ENCODE measurements at places on chromosomes 1 and 21.

GRCh38 chr1:41534181-41535076, 49.9 kb upstream of the EDN2 start:
- DNase-seq = no peak

DNA sequence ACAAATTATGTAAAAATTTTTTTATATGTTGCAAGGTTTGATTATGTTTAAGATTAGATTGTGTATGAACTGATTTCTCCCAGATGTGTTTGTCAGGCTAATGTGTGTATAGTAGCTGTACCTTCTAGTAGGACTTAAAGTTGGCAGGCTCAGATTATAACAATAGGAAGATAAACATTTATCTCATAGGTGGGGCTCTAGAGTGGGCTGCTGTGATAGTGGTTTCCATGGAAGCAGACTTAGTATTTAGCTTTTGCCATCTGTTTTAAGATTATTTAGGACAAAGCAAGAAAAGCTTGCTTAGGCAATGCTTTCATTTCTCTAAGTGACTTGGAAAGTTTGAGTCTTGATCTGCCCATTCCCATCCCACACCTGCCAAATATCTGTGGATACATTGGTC, 187.7 kb upstream of the CACYBP start:
- no peak for DNase-seq

DNA sequence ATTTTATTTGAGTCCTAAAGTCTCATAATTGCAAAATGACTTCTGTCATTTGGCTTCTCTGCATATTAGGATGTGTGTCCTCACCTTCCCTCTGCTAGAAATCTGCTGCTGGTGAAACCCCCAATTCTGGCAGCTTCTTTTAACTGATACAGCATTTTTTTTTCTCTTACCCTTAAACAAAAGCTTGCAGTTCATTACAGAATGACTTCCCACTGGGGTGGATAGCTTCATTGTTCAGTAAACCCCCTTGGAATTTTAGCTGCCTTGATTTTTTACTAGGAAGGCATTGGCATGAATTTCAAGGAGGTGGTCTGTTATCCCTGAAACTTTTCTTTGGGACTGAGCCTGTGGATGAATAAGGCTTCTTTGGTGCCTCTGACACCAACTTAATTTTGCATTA, 16.8 kb downstream of the TSEN15 start:
- DNase-seq = no peak

DNA sequence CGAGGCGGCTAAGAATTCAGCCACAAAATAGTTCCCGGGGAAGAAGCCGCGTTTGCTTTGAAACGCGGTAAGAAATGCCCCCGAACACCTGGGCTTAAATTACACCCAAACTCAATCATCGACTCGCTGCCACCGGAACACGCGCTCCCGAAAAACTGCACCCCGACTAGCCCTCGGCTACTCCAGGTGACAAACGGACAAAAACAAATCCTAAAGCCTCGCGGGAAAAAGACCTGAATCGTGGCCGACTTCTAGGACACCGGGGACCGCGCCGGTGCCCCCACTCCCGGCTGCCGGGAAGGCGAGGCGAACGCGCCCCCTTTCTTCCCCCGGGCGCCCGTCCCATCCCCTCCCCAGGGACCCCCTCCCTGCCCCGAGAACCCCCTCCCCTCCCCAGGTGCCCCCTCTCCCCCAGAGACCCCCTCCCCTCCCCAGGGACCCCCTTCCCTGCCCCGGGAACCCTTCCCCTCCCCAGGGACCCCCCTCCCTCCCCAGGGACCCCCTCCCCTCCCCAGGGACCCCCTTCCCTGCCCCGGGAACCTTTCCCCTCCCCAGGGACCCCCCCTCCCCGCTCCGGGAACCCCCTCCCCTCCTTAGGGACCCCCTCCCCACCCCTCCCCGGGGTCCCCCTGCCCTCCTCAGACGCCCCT, 628 bp downstream of the C1orf159 start:
- no peak for DNase-seq

Data from GM12892 (cell line).